ENCODE measurements at places on chromosomes 3 and 15. TPM values are rescaled to one million over a fixed set of nuclear protein-coding genes. Genes with fewer than 3 reads are reported as not detected.

The PRR23E gene
- 0.21 TPM for total RNA-seq

The EFCC1 gene
- 0.62 TPM for total RNA-seq

The GNAT1 gene
- total RNA-seq, result not detected

The TRPM1 gene
- not detected for total RNA-seq

The NCEH1 gene
- total RNA-seq, result 9.9 TPM

The MGLL gene
- 1.9 TPM for total RNA-seq

The FGF7 gene
- total RNA-seq, result 0.14 TPM

The CMTM7 gene
- total RNA-seq, result 3.8 TPM

DNA sequence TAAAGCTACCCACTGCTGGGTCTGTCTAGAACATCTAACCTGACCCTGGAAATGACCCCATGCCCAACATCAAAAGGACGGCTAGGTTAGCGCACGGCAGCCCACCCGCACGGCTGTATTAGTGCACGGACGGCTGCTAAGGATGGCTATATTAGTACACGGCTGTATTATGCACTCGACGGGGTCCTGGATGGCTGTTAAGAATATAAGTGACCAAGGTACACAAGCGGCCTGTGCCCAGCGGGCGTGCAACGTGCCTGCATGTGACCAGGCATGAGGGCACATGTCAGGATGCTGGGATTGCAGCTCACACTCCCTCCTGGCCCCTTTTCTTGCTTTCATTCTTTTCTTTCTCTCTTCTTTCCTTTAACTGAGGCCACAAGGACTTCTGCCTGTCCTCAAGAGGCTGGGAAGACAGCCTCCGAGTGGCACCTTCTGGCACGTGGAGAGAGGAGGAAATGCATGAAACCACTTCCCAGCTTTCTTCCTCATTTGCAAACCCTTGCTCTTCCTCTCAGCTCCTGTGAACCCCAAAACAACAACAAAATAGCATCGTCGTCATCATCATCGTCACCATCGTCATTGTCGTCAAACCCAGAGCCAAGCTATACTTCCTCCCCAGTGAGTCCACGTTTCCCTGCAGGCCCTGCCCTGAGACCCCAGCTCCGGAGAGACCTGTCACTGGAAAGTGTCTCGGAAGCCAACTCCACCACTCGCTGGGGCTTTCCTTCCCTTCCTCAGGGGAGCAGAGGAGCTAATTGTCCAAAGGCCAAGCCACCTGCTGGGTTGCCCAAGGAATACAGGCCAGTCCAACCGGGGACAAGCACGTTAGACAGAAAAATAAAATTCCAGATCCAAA is 101.8 kb downstream of the CHSY1 start:
- ATAC-seq, result no peak

- peak; percentile 77 for ATAC-seq
Measured at GRCh38 chr15:88900309-88900981, 5.1 kb upstream of the HAPLN3 start.

- ATAC-seq, result no peak
Measured at GRCh38 chr15:48501208-48501607, 144.3 kb downstream of the FBN1 start.

DNA sequence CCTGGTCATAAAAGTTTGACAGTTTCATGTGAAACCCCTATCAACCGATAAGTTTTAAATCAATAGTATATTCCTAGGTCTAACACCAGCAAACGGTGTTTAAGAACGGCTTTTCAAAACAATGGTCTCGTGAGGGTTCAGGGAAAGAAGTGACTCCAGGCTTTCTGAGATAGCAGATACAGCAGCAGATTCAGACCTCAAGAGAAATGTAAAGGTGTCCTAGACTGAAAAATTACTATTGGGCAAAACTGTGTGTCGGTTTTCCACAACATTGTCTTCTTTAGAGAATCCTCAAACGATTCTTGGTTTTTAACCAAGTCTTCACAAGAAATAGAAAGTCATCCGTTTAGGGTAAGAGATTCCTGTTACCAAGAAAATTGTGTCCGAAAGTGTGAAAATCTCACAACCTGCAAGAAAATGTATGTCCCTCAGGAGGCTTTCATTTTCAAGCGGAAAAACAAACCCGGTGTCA is 1.2 kb downstream of the SETD2 start:
- no peak for ATAC-seq

- ATAC-seq, result no peak
Measured at GRCh38 chr3:25046911-25047771, 380.9 kb upstream of the RARB start.

- ATAC-seq, result peak; percentile 99
Measured at GRCh38 chr3:59374818-59375211, 325.0 kb upstream of the CFAP20DC start.

- no peak for ATAC-seq
Measured at GRCh38 chr3:7447197-7447769, 586.4 kb downstream of the GRM7 start.

GRCh38 chr3:136042608-136043221 is 77.2 kb downstream of the PPP2R3A start:
- no peak for ATAC-seq

DNA sequence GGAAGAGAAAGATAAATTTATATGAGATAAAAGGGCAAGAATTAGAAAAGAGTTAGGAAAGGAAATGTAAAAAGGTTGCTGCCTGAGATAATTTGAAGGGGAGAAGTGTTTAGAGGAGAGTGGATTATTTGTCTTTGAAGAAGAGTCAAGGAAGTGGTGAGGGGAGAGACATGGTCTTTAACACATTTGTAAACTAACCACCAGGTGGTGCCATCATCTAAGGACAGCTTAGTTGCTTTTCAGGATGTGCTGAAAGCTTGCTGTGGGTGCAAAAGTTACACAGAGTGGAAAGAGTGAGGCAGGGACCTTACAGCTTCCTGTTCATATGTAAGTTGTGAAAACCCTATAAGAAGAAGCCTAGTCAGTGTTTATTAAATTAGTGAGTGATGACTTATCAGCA is 114.1 kb upstream of the DNAJC19 start:
- ATAC-seq, result no peak

Data from motor neuron (in vitro differentiated cells).